ENCODE measurements at places on chromosomes 7 and 10.

DNA sequence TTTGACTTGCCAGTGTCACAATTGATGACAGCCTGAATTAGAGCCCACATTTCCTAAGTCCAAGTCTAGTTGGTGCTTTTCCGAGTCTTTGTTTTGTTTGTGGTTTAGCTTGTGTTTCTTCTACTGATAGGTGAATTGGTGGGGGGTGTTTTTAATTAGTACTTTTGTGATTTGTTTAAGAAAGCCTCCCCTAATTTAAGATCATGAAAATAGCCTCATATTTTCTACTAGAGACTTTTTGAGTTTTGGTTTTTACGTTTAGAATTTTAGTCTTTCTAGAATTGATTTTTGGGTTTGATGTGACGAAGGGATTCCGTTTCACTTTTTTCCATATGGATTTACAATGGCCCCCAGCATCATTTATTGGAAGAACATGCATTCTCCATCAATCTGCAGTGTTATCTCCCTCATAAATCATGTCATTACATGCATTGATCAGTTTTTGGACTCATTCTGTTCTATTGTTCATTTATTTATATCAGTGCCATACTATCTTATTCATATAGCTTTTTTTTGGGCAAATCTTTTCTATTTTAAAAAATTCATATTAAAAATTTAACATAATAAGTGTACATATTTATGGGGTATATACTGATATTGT, 32.8 kb downstream of the BTRC start:
- DNase-seq, result no peak

- no peak for DNase-seq
Observed at GRCh38 chr10:104300736-104301292, 31.8 kb downstream of the GSTO2 start.

DNA sequence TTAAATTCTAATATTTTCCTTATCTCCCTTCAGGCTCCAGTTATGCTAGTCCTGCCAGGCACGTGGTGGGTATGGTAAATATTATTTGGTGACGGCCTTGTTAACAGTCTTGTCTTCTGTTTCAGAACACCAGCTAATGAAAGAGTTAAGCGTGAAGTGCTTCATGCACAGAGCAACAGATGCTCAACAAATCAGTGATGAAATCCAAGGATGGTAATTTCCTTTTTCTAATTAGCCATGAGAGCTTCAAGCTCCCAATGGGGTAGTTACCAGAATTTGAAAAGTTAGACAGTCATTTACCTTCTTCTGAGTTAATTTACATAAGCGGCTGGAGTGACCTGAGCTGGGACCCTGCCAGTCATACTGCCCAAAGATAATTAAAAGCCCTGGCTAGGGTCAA, 1.9 kb upstream of the OTUD1 start:
- DNase-seq, result no peak

GRCh38 chr10:103630156-103630555, 136.7 kb downstream of the NEURL1 start:
- DNase-seq, result no peak

- no peak for DNase-seq
Observed at GRCh38 chr10:58776568-58777318, 264.1 kb downstream of the BICC1 start.

- DNase-seq, result no peak
Observed at GRCh38 chr10:43305876-43306275, 39.0 kb upstream of the RASGEF1A start.

DNA sequence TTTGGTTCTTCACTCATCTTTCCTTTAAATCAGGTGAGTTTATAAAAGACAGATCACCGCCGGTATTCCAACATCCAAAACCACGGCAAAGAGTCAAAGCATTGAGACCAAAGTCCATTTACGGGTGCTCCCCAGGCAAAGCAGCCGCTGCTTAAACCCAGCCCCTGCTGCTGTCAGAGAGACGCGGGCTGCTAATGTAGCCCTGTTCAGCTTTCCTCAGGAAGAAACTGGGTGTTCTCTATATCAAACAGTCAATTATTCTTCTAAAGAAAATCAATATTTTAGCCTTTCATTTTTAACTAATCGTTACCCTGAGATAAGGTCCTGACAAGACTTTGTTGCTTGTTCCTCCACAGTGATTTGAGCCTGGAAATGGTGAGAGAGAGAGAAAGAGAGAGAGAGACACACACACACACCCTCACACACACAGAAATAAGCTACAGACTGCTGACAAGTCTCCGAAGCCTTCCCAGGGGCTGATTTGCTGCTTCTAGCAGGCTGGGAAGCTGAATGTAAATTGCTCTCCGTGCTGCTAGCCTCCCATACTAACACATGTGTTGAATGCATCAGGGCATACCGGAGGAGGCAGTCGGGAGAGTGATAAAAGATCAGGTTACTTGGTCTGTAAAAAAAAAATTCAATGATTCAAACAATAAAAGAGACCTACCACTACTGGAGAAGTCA, 183.0 kb upstream of the ANK3 start:
- DNase-seq, result peak; percentile 1

DNA sequence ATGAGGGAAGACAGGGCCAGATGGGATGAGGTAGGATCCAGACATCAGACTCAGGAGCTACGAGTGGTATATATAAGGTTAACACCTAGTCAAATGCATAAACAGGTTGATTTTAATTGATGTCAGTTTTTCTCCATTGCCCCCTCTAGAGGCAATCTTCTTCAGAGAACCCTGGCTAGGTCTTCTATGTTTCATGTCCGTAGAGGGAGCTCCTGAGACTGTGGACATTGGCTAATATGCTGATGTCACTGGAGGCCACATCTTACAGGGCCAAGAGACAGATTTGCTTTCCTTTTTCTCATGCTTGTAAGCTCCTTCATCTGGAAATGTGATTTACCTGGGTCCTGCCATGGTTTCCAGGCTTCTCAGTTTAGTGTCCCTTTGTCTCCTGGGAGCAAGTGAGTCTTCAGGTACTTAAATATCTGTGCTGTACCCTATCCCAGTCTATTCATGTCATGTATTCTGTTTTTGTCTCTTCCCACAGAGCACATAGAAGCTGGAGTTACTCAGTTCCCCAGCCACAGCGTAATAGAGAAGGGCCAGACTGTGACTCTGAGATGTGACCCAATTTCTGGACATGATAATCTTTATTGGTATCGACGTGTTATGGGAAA, 161.6 kb upstream of the PRSS1 start:
- DNase-seq, result peak; percentile 23

DNA sequence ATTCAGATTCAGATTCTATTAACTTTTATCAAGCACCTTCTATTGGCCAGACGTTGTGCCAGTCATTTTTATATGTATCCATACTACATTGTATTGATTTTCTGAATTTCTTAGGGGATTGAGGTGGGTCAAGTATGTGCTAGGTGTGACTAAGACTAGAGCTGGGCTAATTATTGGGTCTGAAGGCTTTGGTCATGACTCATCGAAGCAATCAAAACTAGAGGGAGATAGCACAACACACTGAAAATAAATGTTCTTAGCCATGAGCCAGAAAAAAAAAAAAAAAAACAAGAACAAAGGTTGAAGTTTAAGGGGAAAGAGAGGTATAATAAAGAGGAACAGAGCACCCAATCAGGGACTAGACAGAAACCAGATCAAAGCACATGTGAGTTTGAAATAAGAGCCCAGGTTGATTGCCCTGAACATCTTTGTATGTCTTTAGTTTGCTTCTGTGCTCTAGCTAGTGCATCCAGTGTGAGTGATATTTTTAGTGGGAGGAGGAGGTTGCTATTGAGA, 171.6 kb upstream of the FOXP2 start:
- DNase-seq, result no peak

- DNase-seq, result no peak
Observed at GRCh38 chr7:93310346-93310745, 78.2 kb downstream of the VPS50 start.

- no peak for DNase-seq
Observed at GRCh38 chr7:138776166-138776833, 21.5 kb upstream of the TMEM213 start.

GRCh38 chr7:159078911-159079270, 65.8 kb downstream of the VIPR2 start:
- DNase-seq, result no peak

DNA sequence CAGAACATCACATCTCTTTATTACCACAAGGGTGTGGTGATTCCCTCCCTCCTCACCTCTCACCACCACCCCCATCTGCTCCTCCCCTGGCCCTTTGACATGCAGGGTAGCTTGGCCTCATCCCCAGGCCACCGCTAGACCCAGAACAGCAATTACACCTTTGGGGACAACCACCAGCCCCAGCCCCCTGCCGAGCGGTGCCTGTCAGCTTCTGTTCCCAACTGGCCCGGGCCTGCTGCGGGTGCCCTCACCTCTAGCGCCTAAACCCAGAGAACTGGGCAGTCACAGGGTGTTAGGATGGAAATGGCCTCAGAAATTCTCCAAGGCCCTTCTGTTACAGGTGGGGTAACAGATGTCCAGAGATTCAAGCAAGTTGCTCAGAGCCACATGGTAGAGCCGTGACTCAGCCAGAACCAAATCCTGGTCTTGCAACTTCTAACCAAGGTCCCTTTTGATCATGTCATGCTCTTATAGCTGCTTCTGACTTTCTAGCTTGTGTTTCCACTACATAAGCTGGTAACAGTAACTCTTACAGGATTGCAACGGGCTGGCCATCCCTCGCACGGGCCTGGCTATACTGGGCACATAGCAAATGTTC, 78.0 kb downstream of the PRKAG2 start:
- DNase-seq, result no peak

DNA sequence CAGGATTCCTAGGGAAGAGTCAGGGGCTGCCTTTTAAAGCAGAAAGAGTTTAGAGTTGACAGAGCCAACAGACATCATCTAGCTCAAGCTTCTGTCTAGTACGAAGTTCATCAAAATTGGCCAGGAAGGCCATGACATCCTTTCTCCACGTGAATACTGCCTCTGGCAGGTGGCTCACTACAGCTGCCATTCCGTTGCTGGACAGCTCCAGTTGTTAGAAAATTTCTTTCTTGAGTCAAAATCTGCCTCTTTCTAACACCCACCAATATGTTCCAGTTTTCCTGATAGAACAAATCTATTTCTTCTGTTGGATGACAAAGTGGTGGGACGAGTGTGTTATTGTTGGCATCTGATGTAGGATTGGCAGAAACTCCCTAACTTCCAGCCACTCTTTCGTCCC, 154.9 kb downstream of the ADRA2A start:
- no peak for DNase-seq

- DNase-seq, result no peak
Observed at GRCh38 chr7:96238474-96238873, 83.4 kb downstream of the SLC25A13 start.

GRCh38 chr7:131400681-131401176, 73.1 kb downstream of the MKLN1 start:
- DNase-seq, result no peak

- DNase-seq, result no peak
Observed at GRCh38 chr7:99267481-99267840, 5.2 kb upstream of the MYH16 start.

DNA sequence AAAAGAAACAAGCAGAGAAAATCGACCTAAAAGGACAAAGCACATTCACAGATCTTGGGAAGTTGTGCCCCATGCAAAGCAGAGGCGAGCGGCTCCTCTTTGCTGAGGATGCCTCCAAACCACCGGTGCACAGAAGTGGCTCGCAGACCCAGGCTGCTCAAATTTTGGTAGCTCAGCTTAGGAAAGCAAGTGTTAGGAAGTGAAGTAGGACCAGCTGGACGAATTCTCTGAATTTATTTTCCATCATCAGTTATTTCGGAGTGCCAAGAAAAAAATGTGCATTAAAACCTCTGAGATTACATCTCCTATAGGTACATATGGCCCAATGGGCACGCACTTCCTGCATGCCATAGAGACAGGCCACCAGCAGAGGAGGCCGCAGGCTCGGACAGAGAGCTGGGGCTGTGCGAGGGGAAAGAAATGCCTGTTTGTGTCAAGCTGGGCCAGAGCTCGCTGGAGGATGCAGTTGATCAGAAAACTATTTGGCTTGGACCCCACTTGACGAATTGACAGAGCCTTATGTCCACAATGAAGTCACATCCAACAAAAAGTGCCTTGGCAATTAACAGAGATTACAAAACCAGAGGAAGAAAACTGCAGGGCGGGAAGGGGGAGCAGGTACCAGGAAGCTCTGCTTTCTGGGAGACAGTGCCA, 122.3 kb upstream of the LYZL2 start:
- peak; percentile 70 for DNase-seq

GRCh38 chr7:128831994-128832879, 2.0 kb downstream of the FLNC start:
- no peak for DNase-seq

GRCh38 chr7:20917603-20918002, 130.9 kb upstream of the SP8 start:
- no peak for DNase-seq

DNA sequence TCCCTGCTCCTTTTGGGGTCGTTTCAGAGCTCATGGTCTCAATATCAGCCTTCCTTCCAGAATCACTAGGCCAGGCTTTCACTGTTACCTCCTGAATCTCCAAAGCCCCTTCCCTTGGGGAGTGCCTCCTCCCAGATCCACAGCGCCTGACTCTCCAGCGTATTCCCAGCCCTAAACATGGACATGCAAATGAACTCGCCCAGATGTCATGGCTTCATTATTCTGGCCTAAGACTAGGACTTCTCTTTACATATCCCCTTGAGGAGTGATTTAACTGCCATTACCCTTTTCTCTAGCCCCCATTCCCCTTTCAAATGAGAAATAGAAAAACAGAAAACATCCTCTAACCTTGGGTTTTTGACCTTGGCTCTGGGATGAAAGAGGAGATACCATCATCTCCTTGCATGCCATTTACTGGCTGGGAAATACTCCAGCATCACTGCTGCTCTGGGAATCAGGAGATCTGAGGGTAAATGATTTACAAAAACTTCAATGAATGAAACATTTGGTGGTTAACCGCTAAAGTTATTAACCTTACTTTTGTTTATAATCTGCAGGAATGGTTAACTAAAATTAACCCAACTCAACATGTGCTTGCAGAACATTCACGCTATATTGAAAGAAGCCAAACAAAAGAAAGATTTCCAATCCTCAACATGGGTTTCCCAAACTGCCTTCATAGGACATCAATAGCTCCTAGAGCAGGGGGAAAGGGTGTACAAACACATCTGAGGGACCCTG, 37.0 kb downstream of the FAM171A1 start:
- DNase-seq, result no peak

DNA sequence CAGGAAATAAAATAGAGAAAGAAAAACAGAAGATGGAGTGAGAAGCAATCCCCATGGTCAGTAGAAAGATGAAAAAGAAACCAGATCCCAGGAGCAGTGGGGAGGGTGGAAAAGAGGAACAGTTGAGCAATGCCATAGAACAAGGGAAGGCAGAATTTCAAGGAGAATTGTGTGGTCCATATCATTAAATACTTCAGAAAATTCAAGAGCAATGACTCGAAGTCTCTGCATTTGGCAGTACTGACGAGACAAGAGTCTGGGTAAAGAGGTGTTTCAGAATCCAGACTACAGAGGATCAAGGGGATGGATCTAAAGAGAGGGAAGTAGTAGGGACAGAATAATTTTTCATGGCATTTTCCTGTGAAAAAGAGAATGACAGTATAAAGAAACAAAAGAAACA, 512.6 kb downstream of the PHTF2 start:
- DNase-seq, result no peak

GRCh38 chr10:3735175-3735574, 49.8 kb downstream of the KLF6 start:
- no peak for DNase-seq

DNA sequence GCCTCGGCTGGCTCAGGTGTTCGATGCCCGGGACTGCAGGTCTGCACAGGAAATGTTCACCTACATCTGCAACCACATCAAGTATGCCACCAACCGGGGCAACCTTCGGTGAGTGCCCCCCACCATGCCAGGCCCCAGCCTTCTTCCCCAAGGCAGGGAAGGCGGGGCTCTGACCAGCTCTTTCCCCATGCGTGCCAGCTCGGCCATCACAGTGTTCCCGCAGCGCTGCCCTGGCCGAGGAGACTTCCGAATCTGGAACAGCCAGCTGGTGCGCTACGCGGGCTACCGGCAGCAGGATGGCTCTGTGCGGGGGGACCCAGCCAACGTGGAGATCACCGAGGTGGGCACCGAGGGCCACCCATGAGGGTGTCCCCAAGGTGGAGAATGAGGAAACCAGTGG, 7.5 kb downstream of the NOS3 start:
- no peak for DNase-seq

Measured in CD4-positive, alpha-beta T cell treated with Interleukin-6 at 100 ng/mL for 8 hours (primary cell).